GM23338 (cell line): ENCODE measurements at places on chromosomes 5 and 9.

GRCh38 chr5:127549551-127549950 is 32.1 kb downstream of the PRRC1 start:
- no peak for DNase-seq
- peaks cover 10% of the 10 kb centered on the region for H3K36me3 ChIP-seq
- H3K4me3 ChIP-seq: no peak overlapping the region
- H3K27ac ChIP-seq: no peak overlapping the region

GRCh38 chr9:135050072-135050990 is 37.1 kb upstream of the OLFM1 start:
- H3K36me3 ChIP-seq: no peaks in the 10 kb centered on the region
- H3K4me3 ChIP-seq: no peak overlapping the region
- no peaks in the 10 kb centered on the region for H3K27me3 ChIP-seq
- H3K4me1 ChIP-seq: no peaks in the 10 kb centered on the region
- H3K27ac ChIP-seq: no peak overlapping the region
- DNase-seq: no peak

- H3K27ac ChIP-seq: 0 out of 2 replicates have a peak overlapping the region, but pooled peaks have one; percentile 26
- no peaks in the 10 kb centered on the region for H3K4me1 ChIP-seq
- H3K36me3 ChIP-seq: peaks cover 1% of the 10 kb centered on the region; the same call in 1 of the 2 replicates
- no peaks in the 10 kb centered on the region for H3K27me3 ChIP-seq
- no peak overlapping the region for H3K4me3 ChIP-seq
Observed at GRCh38 chr9:128845186-128845931, 15.8 kb upstream of the SPOUT1 start.

GRCh38 chr9:33146298-33146697 is 20.8 kb downstream of the B4GALT1 start:
- no peaks in the 10 kb centered on the region for H3K4me1 ChIP-seq
- no peaks in the 10 kb centered on the region for H3K27me3 ChIP-seq
- no peak overlapping the region for H3K27ac ChIP-seq
- no peak overlapping the region for H3K4me3 ChIP-seq
- H3K36me3 ChIP-seq: no peaks in the 10 kb centered on the region
- no peak for DNase-seq

GRCh38 chr5:133996683-133997252 is 8.0 kb downstream of the VDAC1 start:
- H3K4me1 ChIP-seq: peaks cover 24% of the 10 kb centered on the region
- H3K4me3 ChIP-seq: no peak overlapping the region
- DNase-seq: peak; percentile 83
- H3K36me3 ChIP-seq: peaks cover 2% of the 10 kb centered on the region; the same call in 1 of the 2 replicates
- no peak overlapping the region for H3K27ac ChIP-seq

GRCh38 chr5:50965654-50966375 is 299.4 kb downstream of the PARP8 start:
- peaks cover 82% of the 10 kb centered on the region for H3K27me3 ChIP-seq
- no peak overlapping the region for H3K27ac ChIP-seq
- DNase-seq: peak; percentile 59
- peak overlapping the region; percentile 76 for H3K4me3 ChIP-seq
- peaks cover 59% of the 10 kb centered on the region for H3K4me1 ChIP-seq

DNA sequence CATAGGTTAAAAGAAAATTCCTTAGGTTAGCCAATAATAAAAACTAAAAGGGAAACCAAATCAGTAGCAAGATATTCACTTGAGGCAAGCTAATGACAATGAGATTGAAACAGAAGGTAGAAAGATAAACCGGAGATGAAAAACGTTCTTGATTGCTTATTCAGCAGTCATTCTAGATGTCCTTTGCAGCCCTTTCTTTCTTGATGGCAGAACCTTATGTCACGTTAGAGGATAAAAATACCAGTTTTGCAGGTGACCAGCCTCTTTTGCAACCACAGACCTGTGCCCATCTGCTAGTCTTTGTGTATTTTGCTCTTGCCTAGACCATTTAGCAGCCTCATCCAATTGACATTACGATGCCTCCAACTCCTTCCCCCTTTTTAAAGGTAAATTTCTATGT is 337.8 kb downstream of the DMAC1 start:
- H3K4me1 ChIP-seq: no peaks in the 10 kb centered on the region
- H3K36me3 ChIP-seq: no peaks in the 10 kb centered on the region
- no peak for DNase-seq
- H3K4me3 ChIP-seq: no peak overlapping the region
- no peak overlapping the region for H3K27ac ChIP-seq
- no peaks in the 10 kb centered on the region for H3K27me3 ChIP-seq

DNA sequence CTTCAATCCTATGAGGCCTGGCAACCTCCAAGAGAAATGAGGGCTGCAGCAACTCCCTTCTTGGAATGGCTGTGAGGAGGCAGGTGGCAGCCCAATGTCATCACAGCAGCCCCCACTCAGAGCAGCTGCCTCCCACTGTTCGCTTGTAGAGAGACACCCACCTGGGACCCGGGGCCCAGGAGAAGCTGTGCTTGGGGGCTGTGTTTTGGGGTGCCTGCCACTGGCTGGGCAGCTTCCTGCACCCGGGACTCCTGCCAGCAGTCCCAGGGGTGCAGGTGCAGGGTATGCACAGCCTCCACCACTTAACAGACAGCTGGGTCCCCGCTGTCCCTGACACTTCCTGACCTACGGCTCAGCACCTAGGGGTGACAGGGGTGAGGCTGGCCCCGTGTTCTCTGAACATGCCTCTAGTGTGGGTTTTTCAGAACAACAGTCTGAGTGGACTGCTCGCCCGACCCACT is 26.2 kb downstream of the NIPAL4 start:
- no peaks in the 10 kb centered on the region for H3K36me3 ChIP-seq
- no peak overlapping the region for H3K27ac ChIP-seq
- no peaks in the 10 kb centered on the region for H3K27me3 ChIP-seq
- no peak for DNase-seq
- H3K4me3 ChIP-seq: no peak overlapping the region
- H3K4me1 ChIP-seq: no peaks in the 10 kb centered on the region

DNA sequence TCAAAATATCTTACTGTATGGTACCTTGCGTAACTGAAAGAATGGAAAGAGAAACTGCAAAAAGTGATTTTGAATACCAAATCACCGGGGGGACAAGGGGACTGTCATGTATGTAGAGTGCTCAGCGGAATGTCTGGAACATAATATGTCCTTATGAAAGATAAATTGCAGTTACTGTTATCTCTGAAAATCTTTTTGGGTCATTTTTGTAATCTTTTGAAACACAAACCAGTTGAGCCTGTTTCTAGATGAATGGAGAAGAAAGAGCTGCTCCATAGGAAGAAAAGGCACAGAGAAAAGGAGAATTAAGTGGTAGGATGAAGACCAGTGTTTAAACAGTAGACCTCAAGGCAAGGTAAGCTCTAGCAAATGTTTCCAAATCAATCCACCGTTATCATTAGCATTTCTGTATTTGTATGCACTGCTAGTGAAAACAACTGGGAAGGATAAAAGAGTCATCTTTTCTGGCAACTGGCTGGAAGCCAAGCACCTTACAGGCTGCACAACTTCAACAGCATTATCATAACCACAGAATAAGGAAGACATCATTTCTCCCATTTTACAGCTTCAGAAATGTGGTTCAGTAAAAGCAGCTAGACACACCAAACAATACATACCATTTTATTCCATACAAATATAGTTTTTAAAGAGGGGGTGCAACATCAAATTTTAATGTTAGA is 158.5 kb downstream of the TRPM3 start:
- no peak overlapping the region for H3K27ac ChIP-seq
- no peaks in the 10 kb centered on the region for H3K36me3 ChIP-seq
- peaks cover 8% of the 10 kb centered on the region; the same call in 1 of the 2 replicates for H3K4me1 ChIP-seq
- H3K27me3 ChIP-seq: no peaks in the 10 kb centered on the region
- DNase-seq: no peak

GRCh38 chr9:130805510-130806326 is 29.3 kb upstream of the ABL1 start:
- H3K36me3 ChIP-seq: no peaks in the 10 kb centered on the region
- no peak for DNase-seq
- no peak overlapping the region for H3K4me3 ChIP-seq
- peak overlapping the region; percentile 22; the same call in 1 of the 2 replicates for H3K27ac ChIP-seq
- H3K27me3 ChIP-seq: no peaks in the 10 kb centered on the region

- peaks cover 13% of the 10 kb centered on the region for H3K4me1 ChIP-seq
- no peak overlapping the region for H3K27ac ChIP-seq
- DNase-seq: no peak
- peaks cover 26% of the 10 kb centered on the region for H3K27me3 ChIP-seq
- no peaks in the 10 kb centered on the region for H3K36me3 ChIP-seq
- no peak overlapping the region for H3K4me3 ChIP-seq
Observed at GRCh38 chr9:121303456-121304451, 35.8 kb downstream of the GSN start.

GRCh38 chr5:73120222-73121118 is at the start of gene TMEM171:
TMEM171 (plus strand) TSS chr5:73120575; CDS start chr5:73123374, 2,799 bp downstream.
- H3K27ac ChIP-seq: no peak within 1 kb of the TSS
- peak within 1 kb of the TSS; percentile 87 for H3K4me3 ChIP-seq
- DNase-seq: peak; percentile 85
- H3K27me3 ChIP-seq: peaks cover 56% of the 10 kb centered on the region

GRCh38 chr5:124383693-124384092 is 362.7 kb downstream of the ZNF608 start:
- H3K27me3 ChIP-seq: no peaks in the 10 kb centered on the region
- H3K4me1 ChIP-seq: peaks cover 6% of the 10 kb centered on the region; the same call in 1 of the 2 replicates
- no peak for DNase-seq
- H3K4me3 ChIP-seq: no peak overlapping the region

GRCh38 chr9:136690104-136690805 is 3.0 kb upstream of the AGPAT2 start:
- H3K27ac ChIP-seq: no peak overlapping the region
- no peak overlapping the region for H3K4me3 ChIP-seq
- H3K27me3 ChIP-seq: no peaks in the 10 kb centered on the region
- no peaks in the 10 kb centered on the region for H3K36me3 ChIP-seq

- no peaks in the 10 kb centered on the region for H3K27me3 ChIP-seq
- no peak for DNase-seq
- no peak overlapping the region for H3K27ac ChIP-seq
- H3K4me1 ChIP-seq: no peaks in the 10 kb centered on the region
- peaks cover 29% of the 10 kb centered on the region for H3K36me3 ChIP-seq
- H3K4me3 ChIP-seq: no peak overlapping the region
Observed at GRCh38 chr9:132288966-132289365, 65.8 kb downstream of the SETX start.

DNA sequence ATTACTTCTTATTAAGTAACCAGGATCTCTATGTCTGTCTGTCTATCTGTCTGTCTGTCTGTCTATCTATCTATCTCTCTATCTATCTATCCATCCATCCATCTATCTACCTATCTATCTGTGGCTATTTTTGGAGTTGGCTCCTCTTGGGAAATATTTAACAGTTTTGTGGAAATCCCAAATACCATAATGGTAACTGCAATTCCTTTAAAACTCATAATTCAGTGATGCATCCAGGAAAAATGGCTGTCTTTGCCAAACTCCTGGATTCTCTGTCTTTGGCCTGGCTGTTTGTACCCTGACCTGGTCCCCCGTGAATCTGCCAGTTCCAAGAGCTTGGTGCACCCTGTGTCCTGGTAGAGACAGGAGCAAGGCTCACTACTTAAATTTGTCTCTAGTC is 197.0 kb downstream of the PCSK1 start:
- H3K27me3 ChIP-seq: no peaks in the 10 kb centered on the region
- no peaks in the 10 kb centered on the region for H3K36me3 ChIP-seq
- no peaks in the 10 kb centered on the region for H3K4me1 ChIP-seq
- DNase-seq: no peak
- H3K27ac ChIP-seq: no peak overlapping the region

DNA sequence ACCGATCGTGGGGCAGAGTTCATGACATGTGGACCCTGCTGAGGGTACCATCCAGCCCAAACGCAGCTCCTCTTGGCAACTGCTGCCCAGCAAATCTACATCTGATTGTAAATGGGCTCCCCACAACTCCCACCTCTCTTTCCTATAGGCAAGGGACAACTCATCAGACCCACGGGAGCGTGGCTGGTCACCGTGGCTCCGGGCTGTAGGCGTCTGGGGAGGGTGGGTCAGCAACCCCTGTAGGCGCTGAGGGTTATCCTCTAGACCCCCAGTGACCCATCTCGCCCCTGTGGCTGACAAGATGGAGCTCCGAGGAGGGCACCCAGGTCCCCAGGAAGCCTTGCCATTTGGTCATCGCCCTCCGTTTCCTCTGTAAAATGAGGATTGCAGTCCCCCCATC is 122.4 kb downstream of the ZNF354C start:
- no peaks in the 10 kb centered on the region for H3K27me3 ChIP-seq
- no peaks in the 10 kb centered on the region for H3K36me3 ChIP-seq
- no peak for DNase-seq
- no peak overlapping the region for H3K4me3 ChIP-seq
- H3K27ac ChIP-seq: no peak overlapping the region

DNA sequence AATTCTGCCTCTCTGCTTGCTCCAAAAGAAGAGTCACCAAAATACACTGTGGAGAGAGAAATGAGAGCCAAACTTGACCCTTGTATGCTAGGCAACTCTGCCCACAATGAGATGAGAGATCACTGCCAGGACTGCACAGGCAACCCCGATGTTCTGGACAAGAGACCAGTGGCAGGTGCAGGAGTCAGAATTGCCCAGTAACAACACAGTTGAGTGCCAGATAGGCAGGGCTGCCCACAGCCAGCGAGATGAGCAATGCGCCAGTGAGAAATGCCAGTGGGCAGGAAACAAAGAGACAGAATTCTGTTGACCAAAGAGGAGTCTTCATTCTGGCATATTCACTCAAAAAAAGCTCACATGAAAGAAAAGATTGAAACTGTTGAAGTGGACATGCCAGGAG is 570.7 kb downstream of the CAAP1 start:
- no peak for DNase-seq
- no peaks in the 10 kb centered on the region for H3K4me1 ChIP-seq
- H3K27me3 ChIP-seq: no peaks in the 10 kb centered on the region
- no peak overlapping the region for H3K27ac ChIP-seq
- no peaks in the 10 kb centered on the region for H3K36me3 ChIP-seq
